ENCODE measurements at places on chromosomes 7 and 10. TPM values are rescaled to one million over a fixed set of nuclear protein-coding genes. Genes with fewer than 3 reads are reported as not detected.

GRCh38 chr10:17684537-17684936 lies 40.6 kb downstream of the STAM start:
- no peak for DNase-seq

NODAL gene
- total RNA-seq = not detected

OR2A7 gene
- total RNA-seq = 0.69 TPM

GRCh38 chr7:88395715-88396114 lies 89.0 kb upstream of the STEAP4 start:
- DNase-seq = no peak

DNA sequence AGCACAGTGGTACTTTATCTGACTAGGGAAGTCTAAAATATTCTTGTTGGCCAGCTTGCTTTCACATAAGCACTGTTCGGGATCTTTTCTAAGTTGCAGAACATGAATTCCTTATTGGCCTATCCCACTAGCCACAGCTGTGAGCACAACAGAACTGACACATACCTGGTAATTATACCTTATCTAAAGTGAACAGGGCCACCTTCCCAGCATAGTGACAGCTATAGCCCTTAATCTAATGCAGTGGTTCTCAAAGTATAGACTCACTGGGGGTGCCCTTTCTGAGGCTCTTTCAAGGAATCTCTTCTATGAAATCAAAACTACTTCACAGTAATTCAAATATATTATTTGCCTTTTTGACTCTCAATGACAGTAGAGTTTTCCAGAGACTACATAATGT lies 184.7 kb upstream of the KAT6B start:
- no peak for DNase-seq

GRCh38 chr10:124544711-124545110 lies 83.1 kb downstream of the LHPP start:
- no peak for DNase-seq

CACUL1 gene
- 27.6 TPM for total RNA-seq

PTER gene
- total RNA-seq = 6.6 TPM

DNA sequence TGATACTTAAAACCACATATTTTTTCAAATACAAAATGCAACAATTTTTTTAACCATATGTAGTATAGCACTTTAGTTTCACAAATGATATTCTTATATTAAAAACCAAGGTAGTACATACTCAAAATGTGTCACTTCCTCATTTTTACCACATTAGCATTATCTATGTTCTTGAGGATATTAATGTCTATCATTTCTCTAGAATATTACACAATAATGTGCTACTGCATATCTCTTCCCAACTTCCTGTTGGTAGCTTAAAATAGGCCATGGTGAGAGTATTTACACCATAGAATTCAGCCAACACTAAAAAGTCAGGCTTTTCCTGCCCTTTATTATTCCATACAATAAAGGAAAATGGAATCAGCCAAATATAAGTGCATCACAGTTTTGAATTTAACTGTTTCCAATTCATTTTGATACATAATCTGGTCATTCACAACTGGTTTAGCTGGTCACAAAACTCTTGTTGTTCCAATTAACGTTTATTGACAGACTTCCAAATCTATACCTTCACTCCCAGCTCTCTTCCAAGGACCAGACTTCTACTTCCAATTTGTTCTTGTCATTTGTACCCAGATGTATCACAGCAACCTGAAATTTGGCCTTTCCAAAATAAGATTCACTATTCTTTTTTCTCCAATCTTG lies 20.0 kb upstream of the LRRC17 start:
- no peak for DNase-seq

ZNF485 gene
- 1.2 TPM for total RNA-seq

DNA sequence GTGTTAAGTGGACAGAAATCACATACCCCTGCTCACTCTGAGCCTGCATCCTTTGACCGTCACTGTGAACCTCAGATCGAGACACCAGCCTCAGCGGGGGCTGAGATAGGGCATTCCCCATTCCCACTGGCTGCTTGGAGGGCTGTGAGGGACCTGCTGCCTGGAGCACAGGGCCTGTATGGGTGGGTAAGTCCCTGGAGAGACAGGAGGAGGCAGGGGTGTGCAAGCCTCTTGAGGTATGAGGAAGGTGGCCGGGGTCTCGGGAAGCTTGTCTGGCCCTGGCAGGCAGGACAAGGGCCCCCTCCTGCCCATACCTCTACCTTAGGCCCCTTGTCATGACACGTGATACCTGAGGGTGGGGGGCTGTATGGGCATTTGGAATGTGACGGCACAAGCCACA lies 187.4 kb downstream of the MGMT start:
- DNase-seq = no peak

DNA sequence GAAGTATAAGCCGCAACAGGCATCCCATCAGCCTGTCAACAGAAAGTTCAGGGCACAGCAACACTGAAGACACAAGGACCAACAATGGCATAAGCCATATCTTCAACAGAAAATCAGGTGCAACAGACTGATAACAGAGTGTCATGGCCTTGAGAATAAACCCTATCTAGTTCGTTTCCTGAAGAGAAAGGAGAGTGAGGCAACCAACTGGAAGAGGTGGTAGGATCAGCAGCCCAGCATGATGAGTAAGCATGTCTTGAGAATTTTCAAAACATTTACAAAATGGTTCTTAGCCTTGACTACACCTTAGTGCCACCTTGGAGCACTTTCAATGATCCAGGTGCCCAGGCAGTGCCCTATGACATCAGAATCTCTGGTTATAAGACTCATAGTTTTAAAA lies 290.2 kb upstream of the SEMA3C start:
- no peak for DNase-seq

HK1 gene
- 189 TPM for total RNA-seq

MOSPD3 gene
- total RNA-seq = 19.4 TPM

GRCh38 chr10:20598590-20598989 lies 298.5 kb downstream of the NEBL start:
- peak; percentile 52 for DNase-seq
